Epithelial cell of prostate (primary cell): ENCODE measurements at places on chromosomes 7 and 10.

- no peak for DNase-seq
These were observed 80.2 kb downstream of the PRTFDC1 start for GRCh38 chr10:24872049-24872789.

- no peak for DNase-seq
These were observed 15.4 kb downstream of the PTPRN2 start for GRCh38 chr7:158572000-158572828.

DNA sequence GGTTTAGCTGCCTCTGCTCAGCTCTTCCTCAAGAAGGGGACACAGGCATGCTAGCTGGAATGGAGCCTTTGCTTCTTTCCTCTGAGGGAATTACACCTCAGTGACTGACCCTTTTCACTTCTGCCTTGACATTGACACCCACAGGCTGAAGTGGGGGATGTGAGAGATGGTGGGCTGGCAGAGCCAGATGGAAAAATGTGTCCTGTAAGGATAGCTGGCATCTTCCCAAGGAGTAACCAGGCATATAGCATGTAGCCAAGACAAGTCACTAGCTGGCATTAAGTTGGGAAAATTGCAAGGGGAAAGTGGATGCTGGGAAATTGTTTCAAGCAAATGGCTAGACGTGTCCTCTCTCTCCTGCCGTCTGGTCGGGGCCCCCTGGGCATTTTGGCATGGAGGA, 19.9 kb downstream of the STMP1 start:
- DNase-seq, result no peak

DNA sequence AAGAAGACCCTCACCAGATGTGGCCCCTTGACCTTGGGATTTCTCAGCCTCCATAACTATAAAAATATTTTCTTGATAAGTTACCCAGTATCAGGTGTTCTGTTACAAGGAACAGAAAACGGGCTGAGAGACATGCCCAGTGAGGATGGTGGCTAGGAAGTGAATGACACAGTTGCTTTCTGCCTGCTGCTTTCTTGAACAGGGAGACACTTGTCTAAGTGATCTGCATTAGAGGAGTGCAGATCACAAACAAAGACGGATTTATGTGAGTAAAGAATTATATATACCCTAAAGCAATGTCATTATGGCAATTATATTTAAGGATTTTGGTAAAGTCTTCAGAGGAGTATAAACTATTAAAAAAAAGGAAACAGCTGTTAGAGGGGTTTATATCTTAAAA, 169.2 kb upstream of the AHR start:
- DNase-seq, result no peak

GRCh38 chr7:129698516-129699418, 87.2 kb downstream of the NRF1 start:
- DNase-seq, result no peak

DNA sequence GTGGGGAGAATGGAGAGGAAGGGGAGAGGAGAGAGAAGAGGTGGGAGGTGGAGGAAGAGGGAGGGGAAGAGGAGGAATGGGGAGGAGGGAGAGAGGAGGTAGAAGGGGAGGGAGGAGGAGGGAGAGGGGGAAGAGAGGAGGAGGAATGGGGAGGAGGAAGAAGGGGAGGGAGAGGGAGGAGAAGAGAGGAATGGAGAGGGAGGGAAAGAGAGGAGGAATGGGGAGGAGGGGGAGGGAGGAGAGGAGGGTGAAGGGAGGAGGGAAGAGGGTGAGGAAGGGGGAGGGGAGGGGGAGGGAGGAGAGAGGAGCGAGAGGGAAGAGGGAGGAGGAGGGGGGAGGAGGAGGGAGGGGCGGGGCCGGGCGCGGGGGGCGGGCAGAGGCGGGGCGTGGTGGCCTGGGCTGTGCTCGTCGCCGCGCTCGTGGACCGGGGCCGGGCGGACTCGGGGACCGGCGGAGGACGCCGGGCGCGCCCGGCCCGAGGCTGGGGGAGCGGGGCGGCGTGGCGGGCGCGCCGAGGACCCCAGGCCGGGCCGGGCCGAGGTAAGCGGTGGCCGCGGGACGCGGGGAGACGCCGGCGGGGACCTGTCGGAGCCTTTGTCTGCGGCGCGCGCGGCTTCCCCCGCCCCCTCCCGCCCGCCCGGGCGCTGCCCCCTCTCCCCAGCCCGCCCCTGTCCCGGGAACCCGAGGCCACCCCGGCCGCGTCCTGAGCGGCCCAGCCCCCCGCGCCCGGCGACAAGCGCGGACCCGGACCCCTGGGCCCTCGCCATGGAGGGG, at the start of gene SLC29A4:
SLC29A4 (plus strand) TSS at position 401 of the 774 bp plus-strand sequence. CDS start 4,874 bp downstream, outside the sequence.
- DNase-seq, result no peak

DNA sequence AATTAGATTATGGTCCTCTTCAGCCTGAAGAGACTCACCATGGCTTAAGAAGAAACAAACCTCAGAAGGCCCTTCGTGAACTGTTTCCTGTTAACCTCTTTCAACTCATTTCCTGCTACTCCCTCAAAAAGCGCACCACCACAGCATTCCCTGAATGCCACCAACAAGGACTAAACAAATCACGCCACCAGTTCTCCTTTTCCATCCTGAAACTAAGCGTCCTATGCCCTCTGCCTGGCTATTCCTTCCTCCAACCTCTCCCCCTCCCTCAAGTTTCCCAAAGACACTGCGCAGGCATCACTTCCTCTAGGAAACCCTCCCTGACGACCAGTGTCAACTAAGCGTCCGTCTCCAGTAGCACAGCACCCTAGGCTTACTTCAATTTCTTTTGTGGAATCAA, 12.0 kb downstream of the YWHAG start:
- DNase-seq, result no peak

- DNase-seq, result peak; percentile 27
These were observed 50.9 kb downstream of the AASS start for GRCh38 chr7:122092964-122093797.

DNA sequence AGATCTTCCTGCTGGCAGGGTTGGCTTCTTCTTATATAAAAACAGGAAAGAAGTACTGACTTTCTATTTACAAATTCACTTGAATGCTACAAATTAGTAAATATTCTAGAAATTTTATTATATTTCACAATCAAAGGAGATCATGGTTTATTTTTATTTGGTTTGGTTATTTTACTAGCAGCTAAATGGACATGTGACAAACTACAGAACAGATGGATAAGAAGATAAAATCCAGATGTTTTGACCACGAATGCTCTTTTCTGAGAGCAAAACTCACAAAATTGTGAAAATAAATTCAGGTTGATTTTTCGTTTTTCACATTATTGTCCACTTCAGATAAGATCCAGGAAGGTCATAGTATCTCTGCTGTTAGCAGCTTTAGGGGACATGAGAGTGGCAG, 55.4 kb downstream of the CACNA2D1 start:
- no peak for DNase-seq

DNA sequence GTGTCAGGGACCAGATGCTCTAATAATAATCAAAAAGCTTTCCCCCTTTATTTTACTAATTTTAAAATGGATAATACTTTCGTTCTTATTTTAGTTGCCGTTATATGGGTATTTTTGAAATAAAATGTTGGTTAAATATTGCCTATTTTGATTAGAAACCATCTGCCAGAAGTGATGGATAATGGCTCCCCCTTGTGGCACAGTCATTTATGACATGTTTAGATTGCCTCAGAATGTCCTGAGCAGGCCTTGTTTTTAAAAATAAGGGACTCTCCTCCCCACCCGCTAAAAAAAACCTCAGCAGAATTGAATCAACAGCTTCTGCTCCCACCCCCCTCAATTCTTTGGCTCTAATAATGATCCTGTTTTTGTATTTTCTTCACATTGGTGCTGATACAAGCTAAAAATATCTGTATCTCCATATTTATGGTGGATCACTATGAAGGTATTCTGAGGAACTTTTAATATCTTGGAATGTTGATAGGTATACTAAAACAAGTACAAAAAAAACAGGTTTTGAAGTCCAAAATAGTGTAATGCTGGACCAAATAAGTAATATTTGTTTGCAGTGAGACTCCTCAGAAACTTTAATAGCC, 38.8 kb downstream of the TMEM60 start:
- DNase-seq, result no peak

- no peak for DNase-seq
These were observed 235.9 kb upstream of the CSTF2T start for GRCh38 chr10:51935341-51935740.

DNA sequence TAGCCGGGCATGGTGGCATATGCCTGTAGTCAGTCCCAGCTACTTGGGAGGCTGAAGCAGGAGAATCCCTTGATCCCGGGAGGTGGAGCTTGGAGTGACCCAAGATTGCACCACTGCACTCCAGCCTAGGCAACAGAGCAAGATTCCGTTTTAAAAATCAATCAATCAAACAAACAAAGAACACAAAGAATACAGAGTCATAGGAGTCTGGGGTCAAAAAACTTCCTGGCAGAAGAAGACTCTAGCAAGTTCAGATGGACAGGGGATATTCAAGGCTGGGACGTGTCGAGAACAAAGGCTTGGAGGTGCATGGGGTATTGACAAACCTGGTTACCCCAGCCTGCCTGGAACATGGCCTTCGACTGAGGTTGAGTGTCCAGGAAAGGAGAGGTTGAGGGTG, 228.8 kb upstream of the AGK start:
- no peak for DNase-seq

- no peak for DNase-seq
These were observed 53.9 kb upstream of the CAV2 start for GRCh38 chr7:116445447-116446211.

DNA sequence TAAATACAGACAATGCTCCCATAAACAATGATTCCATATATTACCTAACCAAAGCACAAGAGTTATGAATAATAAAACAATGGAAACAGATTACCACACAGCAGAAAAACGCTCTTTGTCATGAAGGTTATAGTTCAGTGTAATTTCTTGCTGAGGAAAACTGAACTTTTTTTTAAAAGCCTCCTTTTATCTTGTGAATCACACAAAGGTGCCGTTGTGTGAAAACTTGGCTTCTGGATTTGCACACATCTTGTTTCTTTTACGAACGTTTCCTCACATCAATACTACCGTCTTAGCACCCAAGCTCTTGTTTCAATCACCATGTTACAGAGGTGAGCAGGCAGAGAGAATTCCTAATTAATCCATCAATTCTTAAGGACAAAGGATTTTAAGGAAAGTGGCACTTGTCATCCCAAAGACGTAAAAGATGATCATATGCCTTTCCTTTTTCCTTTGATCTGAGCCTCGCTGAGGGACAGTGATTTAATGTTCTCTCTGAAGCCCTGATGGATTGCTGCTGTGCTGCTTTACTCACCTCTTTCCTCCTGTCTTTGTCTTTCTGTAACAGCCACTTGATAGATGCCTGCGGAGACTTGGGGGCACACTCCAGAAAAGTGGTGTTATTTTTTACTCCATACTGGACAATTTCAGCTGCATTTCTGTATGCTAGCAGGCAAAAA, 110.1 kb downstream of the CD36 start:
- no peak for DNase-seq

- DNase-seq, result no peak
These were observed 90.8 kb downstream of the CPXM2 start for GRCh38 chr10:123800821-123801220.

DNA sequence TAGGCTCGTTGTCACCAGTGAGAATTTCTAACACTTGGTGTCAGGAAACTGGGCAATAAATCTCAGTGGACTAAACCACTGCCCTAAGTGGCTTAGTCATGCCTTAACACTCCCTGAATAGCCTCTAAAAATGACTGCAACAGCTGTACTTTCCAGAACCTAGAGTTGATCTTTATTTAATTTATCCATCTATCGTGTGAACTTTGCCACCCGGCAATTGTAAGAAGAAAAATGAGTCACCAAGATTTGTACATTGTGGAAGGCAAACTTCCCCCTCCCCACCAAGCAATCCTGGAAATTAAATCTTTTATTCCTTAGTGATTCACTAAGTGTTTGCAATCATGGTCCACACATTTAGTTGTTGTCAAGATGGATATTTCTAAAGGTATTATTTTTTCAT, 47.1 kb downstream of the NXPH1 start:
- DNase-seq, result no peak

DNA sequence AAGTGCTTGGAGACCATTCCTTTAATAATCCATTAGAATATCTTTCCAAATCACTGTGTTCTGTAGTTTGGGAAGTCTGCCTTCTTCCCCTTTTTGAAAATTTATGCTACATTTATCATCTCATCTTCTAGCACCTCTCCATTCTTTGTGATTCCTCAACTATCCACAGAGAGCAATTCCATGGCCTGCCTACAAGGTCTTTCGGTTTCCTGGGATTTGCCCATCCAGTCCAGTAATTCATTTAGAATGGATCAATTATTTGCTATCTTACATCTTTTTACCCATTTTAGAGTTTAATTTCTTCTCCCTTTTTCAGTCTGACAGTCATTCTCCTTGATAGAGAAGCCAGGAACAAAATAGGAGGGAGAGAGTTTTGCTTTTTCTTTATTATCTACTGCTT, 179.8 kb downstream of the ST7 start:
- DNase-seq, result no peak

GRCh38 chr7:39827571-39827970, 122.5 kb upstream of the CDK13 start:
- no peak for DNase-seq

GRCh38 chr7:156062286-156062685, 250.0 kb upstream of the SHH start:
- DNase-seq, result no peak

GRCh38 chr7:46589286-46589685, 668.2 kb upstream of the IGFBP3 start:
- DNase-seq, result no peak

DNA sequence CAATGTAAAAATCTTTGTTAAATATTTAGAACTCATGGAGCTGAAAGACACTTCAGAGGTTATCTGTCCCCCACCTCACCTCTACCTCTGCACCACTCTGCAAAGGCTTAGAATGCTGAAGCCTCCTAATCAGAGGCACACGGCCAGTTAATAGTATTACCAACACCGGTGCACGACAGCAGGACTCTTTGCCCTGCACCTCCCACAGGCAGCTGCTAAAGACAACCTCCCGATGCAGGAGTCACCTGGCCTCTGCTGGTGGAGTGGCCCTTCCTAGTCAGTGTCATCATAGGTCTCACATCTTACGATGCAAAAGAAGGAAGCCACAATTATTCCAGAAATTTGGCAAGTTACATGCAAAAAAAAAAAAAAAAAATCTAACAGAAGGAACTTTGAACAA, 66.6 kb upstream of the MGMT start:
- no peak for DNase-seq

DNA sequence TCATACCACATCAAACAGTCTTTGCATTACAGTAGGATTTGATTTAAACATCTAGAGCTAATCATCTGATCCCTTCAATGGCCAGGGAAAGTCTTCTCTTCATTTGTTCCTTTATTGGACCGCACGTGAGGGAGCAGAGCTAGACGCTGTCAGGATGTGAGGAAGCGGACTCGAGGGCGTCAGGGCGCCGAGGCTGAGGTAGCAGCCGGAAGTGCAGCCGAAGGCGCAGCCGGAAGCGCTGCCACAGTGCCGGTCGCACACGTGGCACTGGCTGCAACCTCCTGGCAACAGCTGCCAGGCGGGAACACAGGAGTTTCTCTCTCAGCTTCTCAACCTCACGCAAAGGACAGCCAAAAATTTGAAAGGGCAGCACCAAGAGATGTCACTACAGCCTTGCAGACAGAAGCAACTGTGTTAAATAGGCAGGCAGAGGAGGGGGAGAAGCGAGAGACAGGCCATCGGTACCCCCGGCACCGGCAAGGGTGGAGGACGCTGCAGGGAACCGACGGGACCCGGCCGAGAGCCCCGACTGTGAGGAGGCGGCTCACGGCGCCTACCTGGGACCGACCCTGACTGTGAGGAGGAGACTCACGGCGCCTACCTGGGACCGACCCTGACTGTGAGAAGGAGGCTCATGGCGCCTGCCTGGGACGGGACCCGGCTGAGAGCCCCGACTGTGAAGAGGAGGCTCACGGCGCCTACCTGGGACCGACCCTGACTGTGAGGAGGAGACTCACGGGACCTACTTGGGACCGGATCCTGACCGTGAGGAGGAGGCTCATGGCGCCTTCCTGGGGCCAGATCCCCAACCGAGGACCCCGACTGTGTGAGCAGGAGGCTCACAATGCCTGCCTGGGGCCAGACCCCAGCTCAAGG, 32.3 kb downstream of the VIPR2 start:
- no peak for DNase-seq
